Inflammatory macrophage treated with lipopolysaccharide for 4 hours (primary cell): ENCODE measurements at places on chromosomes 4 and X.

DNA sequence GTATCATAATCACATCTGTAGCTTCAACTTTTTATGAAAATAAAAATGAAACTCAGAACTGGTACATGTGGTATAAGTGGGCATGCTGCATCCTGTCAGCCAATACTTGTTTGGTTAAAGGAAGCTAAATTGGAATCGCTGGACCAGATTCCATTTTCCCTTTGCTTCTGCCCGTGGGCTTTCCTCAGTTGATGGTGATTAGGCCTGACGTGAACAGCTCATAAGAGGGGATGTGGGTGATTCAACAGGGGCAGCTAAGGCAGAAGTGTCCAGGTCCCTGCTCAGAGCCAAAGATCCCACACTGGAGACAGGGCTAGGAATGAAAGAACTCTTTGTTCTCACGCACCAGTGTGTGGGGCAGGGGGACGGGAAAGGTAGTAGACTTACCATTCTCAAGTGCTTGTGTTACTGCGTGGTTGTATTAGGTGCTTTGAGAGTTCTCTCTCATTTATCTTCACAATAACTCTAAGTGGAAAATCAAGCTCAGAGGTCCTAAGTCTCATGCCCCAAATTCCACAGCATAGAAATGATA is 63.2 kb upstream of the GUCY1A1 start:
- DNase-seq: no peak

DNA sequence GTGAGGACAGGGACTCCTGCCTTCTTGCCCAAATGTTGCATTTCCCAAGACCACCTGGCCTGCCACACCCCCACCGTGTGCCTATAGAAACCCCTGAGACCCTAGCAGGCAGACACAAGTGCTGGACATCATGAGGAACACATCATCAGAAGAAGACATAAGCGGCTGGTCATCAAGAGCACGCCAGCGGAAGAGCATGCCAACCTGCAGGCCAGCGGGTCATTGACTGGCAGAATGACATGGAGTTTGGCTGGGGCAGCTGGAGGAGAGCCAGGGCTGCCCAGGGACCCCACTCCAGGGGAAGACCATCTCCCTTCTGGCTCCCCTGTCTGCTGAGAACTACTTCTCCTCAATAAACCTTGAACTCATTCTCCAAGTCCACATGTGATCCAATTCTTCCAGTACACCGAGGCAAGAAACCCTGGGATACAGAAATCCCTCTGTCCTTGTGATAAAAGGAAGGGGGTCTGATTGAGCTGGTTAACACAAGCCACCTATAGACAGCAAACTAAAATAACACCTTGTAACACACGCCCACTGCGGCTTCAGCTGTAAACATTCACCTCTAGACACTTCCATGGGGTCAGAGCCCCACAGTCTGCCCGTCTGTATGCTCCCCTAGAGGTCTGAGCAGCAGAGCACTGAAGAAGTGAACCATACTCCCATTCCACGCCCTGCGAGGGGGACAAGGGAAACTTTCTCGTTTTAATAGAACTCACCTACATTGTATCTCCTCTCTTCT is 164.8 kb upstream of the EMCN start:
- no peak for DNase-seq

- DNase-seq: no peak
These were observed 3.0 kb downstream of the RPL10 start for GRCh38 chrX:154401045-154401799.

- DNase-seq: no peak
These were observed 8.5 kb downstream of the MXD4 start for GRCh38 chr4:2253160-2254084.

DNA sequence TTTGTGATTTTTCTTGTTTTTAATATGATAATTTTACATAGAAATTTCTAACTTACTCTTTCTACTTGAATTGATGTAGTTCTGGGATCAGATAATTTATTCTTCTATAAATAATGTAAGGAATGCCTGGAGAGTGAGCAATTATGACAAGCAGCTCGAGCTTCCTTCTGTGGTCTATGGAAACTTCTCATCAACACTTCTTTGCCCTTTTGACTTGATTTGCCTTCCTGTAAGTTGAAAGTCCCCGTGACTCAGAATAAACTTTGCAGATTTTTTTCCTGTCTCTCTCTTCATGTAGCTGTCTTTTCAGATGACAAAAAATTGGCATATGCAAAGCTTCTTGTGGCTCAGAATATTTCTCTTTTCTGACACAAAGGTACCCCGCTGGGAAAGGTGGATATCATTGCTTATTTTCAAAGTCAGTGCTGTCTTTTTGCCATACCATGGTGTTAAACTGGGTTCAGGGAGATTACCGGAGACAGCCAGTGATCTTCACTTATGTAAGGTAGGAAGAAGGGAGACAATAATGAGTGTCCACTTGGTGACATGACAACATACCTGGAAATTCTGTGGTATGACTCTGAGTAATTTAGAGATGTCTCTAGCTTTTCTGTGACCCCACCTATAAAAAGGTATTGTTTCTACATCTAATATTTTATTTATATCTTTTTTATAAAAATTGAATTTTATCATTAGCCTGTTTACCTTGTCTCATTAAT is 278.6 kb upstream of the GNPDA2 start:
- DNase-seq: no peak
